NCI-H1092 treated with DMSO at 0.1 percent for 48 hours (cell line): ENCODE measurements at places on chromosomes 2 and 18.

DNA sequence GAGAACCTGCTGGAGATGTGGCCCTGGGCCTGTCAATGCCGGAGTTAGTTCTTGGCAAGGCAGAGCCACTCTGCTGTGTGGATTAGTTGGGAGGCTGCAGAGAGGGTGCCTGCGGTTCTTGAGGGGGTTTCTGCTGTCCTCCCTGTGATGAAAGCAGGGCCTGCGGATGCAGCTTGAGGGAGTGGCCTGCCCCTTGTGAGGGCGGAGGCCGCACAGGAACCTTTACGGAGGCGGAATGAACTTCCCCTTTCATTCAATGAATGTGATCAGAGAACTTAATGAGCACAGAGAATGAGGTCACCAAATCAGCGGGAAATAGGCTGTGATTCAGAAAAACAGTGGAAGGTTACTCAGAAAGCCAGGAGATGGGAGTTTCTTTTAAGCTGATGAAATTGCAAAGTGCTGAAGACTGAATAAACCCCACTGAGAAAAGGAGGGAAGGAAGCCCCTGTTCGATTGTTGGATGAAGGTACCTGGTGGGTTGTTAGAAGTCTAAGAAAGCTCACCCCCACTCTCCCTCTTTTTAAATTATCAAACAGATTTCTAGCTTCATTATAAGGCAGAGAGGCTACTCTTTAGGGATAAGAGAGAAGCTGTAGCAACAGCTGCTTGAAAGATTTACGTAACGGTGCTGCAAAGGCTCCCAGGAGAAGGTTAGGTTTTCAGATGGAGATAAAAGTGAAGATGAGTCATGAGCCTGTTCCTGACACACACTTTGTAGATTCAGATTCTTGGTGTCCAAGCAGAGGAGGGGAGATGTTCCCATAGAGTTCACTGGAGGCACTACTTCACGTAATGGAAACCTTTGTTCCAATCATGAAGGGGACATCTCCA, 47.4 kb downstream of the VWA3B start:
- DNase-seq = no peak

DNA sequence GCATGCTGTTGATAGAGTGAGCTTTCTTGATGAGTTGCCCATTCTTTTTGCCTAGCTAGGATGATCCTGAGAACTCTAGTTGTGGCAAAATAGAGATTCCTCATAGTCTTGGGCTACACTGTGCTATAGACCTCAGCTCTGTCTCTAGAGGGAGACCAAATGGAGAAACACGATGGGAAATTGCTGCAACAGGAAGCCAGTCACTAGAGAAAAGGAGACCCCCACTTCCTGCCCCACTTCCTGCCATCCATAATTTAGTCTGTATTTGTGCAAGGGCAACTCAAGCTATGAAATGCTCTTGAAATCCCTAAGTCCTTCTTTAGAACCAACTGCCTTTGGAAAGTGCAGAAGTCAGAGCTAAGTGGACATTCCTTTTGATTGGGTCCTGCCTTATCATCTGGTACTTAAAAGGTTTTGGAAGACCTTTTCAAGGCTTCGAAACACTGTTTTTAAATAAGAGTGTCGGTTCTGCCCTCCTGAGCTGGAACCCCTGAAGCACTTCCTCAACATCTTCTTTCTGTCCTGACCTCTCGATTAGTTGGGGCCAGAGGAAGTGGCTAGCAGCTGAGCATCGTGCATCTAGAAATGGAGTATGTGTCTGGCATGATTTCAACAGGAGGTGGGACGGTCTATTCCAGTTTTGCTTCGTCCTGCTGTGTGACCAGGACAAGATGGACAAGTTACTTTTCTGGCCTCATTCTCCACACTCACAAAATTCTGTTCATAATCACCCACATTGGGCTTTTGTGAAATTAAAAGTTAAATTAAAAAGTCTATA, 8.6 kb upstream of the KCNE4 start:
- no peak for DNase-seq

- DNase-seq = no peak
These were observed 25.7 kb downstream of the HJURP start for GRCh38 chr2:233828546-233829192.

- no peak for DNase-seq
These were observed 64.6 kb downstream of the SPTBN1 start for GRCh38 chr2:54520687-54521086.

GRCh38 chr2:149616681-149617456, 29.3 kb upstream of the MMADHC start:
- DNase-seq = no peak

DNA sequence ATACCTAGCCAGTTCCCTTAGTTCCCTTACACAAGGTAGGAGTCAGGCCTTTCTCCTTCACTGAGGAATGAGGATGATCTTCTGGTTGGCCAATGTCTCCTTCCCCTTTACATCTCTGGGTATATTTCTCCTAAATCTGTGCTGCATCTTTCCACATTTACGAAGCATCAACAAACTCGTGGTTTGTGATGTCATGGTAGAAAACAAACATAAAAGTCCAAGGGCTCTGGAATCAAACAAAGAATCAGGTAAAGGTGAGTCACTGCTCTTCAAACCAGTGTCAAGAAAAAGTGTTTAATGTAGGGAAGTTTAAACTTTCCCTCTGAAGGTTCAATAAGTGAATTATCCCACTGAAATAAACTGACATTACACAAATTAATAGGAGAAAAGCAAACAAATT, 122.9 kb downstream of the METTL8 start:
- DNase-seq = no peak

DNA sequence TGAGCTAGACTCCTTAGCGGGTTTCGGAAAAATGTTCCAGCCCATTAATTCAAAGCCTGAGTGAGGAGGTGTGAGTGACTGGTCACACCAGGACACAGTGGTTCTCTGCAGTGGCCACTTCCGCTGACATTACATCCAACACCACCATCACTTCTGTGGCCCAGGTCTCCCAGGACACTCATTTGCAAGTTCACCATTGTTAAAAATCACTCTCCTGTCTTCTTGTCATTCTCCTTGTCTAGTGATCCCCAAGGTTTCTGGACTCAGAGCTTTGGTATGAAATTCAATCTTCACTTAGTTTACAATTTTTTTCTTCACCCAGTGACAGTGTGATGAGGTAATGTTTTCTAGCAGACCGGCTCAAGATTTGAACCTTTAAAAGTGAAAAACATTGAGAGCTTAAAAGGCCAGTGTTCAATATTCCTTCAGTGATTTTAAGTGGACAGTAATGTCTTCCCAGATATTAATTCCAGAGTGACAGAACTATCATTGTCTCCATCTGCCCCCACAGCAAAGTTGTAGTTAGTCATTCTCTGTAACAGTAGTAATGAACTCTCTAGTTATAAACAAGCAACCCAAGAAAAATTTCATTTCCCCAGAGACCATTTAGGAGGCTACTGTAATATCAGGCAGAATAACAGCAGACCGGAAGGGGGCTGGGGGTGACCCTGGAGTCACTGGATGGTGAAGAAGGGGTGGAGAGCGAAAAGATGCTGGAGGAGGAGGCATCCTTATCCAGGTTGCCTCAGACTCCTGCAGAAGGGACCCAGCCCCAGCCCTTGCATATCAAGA, 164.9 kb downstream of the GFPT1 start:
- no peak for DNase-seq

- peak; percentile 60 for DNase-seq
These were observed 169.5 kb downstream of the HRH4 start for GRCh38 chr18:24629921-24630320.

DNA sequence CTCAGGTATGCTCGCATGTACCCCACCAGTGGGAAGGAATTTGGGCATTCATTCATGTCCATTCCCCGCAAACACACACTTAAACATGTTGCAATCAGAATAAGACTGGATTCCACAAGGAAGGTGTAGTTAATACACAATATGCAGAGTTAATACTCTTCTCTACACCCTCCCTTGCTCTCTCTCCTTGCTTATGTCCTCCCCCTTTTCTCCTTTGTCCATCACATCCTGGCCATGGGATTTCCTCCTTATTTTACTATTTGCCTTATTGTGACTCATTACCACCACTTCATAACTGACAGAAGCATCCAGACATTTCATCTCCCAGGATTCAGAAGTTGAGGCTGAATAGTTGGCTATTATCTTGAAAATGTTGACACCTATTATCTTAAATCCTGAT, 473.8 kb upstream of the SPHKAP start:
- DNase-seq = no peak

GRCh38 chr2:238108423-238109183, 8.5 kb downstream of the ESPNL start:
- DNase-seq = no peak

- no peak for DNase-seq
These were observed 120.0 kb upstream of the FSIP2 start for GRCh38 chr2:185618625-185619024.

DNA sequence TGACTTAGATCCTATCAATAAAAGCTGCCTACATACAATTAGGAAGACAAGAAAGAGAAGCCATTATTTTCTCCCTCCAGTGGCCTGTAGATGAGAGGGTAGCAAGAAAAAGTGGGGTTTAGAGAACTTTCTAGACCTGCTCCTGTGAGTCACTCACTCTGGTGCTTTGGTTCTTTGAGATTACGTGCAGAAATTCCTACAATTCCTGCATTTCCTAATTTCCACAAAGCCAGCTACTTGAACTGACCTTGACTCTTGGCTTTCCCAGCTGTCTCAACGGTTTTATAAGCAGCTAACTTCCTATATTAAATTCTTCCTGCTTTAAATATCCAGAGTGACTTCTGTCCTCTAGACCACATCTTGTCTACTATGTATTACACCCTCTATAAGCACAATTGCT, 899.5 kb upstream of the KLHL29 start:
- DNase-seq = no peak

DNA sequence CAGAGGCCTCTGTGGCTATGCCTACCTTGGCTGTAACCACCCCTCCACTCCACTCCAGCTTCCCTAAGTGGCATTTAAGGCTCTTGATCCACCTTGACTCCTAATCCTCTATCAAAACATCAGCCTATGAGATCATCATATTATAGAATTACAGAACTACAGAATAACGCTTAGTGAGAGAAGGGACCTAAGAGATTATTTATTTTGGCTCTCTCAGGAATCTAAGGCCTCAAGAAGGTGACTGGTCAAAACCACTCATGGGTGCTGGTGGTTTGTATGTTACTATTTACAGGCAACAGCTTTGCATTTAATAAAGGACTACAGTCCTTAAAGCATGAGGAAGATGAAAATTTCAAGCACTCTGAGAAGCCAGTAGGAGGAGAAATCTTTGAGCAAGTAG, 118.8 kb downstream of the FSHR start:
- no peak for DNase-seq

DNA sequence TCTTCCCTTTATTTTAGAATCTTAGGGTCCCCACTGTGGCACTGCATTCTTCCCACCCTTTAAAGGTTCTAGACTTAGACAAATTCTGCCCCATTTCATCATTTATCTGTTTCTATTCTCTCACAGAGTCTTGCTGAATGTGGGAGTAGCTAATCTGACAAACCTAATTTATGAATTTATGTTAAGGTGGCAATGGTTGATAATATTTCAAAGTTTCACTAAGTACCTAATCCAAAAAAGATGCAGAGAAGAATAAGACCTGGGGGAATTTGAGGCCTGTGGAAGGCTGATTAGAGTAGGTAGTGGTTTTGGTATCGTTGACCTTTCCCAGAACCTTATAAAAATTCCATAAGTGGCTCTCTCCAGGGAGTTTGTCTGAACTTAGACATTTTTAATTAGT, 18.0 kb downstream of the KCNE4 start:
- DNase-seq = no peak
